ENCODE measurements at places on chromosomes 12 and 14. TPM values are rescaled to one million over a fixed set of nuclear protein-coding genes. Genes with fewer than 3 reads are reported as not detected.

The KLRC2 gene
- not detected for polyA plus RNA-seq

The NOVA1 gene
- not detected for polyA plus RNA-seq

The TMEM63C gene
- 1.5 TPM for polyA plus RNA-seq

The B4GALNT3 gene
- 8.4 TPM for polyA plus RNA-seq

The PDE3A gene
- polyA plus RNA-seq, result not detected

DNA sequence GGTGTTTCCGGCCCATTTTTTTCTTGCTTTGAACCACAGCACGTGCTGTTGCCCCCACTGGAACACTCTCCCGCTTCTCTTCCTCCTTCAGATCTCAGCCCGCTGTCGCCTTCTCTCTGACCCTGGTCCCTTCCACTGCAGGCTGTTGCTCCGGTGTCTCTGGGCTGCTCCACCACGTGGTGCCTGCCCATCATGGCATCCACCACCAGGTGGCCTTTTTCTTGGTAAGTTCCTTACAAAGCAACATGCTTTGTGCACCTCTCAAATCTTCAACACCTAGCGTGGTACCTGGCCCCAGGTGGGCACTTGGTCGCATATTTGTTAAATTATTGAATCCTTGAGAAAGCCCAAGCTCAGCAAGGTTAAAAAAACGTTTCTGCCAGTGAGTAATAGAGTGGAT is 19.1 kb downstream of the TUNAR start:
- no peak for DNase-seq
- no peaks in the 10 kb centered on the region for H3K4me1 ChIP-seq
- no peaks in the 10 kb centered on the region for H3K36me3 ChIP-seq

DNA sequence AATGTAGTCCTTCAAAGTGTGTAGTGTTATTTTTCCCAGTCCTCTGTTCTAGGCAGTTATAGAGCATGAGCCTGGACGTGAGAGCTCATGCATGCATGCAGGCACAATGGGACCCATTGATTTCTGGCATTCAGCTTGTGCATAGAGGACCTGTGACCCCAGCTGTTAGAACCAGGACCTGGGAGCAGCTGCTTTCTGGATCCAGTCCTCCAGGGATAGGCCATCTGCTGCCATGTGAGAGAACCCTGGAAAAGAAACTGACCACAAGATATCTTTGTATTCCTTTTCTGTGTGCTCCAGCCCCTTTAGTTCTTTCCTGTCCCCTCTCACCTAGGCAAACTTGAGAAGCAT is 76.9 kb downstream of the SUSD6 start:
- peaks cover 32% of the 10 kb centered on the region for H3K4me1 ChIP-seq
- H3K36me3 ChIP-seq, result peaks cover 6% of the 10 kb centered on the region
- no peak for DNase-seq
- no peak overlapping the region for H3K4me3 ChIP-seq

- H3K4me1 ChIP-seq, result no peaks in the 10 kb centered on the region
- H3K27ac ChIP-seq, result no peak overlapping the region
- DNase-seq, result no peak
- peaks cover 2% of the 10 kb centered on the region for H3K36me3 ChIP-seq
Observed at GRCh38 chr14:70995671-70996070, 88.4 kb downstream of the PCNX1 start.

GRCh38 chr12:104493496-104493895 is 36.7 kb downstream of the CHST11 start:
- DNase-seq, result no peak
- H3K36me3 ChIP-seq, result no peaks in the 10 kb centered on the region
- H3K4me1 ChIP-seq, result no peaks in the 10 kb centered on the region
- no peaks in the 10 kb centered on the region for H3K27me3 ChIP-seq
- no peak overlapping the region for H3K4me3 ChIP-seq

GRCh38 chr14:67265131-67265530 is 23.9 kb downstream of the PALS1 start:
- H3K27ac ChIP-seq, result no peak overlapping the region
- H3K27me3 ChIP-seq, result no peaks in the 10 kb centered on the region
- H3K4me1 ChIP-seq, result peaks cover 13% of the 10 kb centered on the region

GRCh38 chr12:23133471-23133870 is 508.5 kb downstream of the ETNK1 start:
- no peak overlapping the region for H3K27ac ChIP-seq
- no peaks in the 10 kb centered on the region for H3K36me3 ChIP-seq
- no peaks in the 10 kb centered on the region for H3K27me3 ChIP-seq
- H3K4me3 ChIP-seq, result no peak overlapping the region

DNA sequence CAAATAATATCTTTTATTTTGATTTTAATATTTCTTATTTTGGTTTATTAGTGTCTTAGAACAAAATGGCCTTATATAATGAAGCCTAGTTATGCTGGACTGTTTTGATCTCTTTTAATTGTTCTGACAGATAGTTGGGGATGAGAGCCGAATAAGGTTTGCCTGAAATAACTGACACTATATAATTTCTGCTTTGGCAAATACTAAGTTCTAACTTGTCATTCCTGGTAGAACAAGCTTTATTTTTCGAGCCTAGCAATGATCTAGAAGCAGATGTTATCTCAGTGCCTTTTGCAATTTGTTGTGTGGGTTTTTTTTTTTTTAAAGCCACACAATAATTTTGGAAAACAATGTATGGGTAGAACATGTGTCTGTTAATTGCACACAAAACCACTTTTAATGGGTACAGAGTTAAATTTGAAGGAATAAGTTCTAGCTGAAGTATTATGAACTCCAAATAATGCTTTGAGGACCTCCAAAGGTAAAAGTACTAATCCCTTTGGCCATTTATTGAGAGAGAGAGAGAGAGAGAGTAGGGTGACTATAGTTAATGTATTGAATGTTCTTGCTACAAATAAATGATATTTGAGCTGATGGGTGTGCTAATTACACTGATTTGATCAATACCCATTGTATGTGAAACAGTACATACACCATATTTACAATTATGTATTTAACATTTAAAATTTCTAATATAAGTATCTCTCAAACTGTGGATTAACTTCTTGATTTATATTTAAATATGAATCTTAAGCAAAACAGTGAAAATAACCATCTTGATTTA is 35.0 kb downstream of the MDM2 start:
- H3K4me3 ChIP-seq, result no peak overlapping the region
- H3K36me3 ChIP-seq, result peaks cover 25% of the 10 kb centered on the region
- no peaks in the 10 kb centered on the region for H3K4me1 ChIP-seq
- no peak overlapping the region for H3K27ac ChIP-seq

- no peaks in the 10 kb centered on the region for H3K4me1 ChIP-seq
- H3K36me3 ChIP-seq, result no peaks in the 10 kb centered on the region
- H3K4me3 ChIP-seq, result no peak overlapping the region
- H3K27ac ChIP-seq, result no peak overlapping the region
- peaks cover 5% of the 10 kb centered on the region for H3K27me3 ChIP-seq
- DNase-seq, result no peak
Observed at GRCh38 chr12:48991247-48992050, 7.7 kb downstream of the DDN start.

DNA sequence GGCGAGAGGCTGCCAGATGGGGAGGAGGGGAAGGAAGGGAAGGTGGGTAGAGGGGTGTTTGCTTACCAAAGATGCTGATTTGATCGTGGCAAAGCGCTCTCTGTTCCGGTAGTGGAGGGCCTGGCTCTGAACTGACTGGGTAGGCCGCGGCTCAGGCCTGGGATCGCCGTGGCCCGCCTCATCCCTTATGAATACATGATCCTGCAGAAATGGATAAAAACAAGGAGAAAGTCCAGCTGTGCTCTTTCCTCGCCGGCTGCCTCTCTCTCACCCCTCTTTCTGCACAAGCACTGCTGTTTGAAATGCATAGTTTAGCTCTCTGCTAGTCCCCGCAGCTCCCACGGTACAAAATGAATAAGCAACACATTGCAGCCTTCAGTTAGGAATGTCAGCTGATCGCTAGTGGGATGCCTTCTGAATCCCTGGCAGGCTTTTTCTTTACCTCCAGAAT is 53.8 kb downstream of the PEBP1 start:
- H3K4me3 ChIP-seq, result peak overlapping the region; percentile 5
- no peak for DNase-seq
- H3K27ac ChIP-seq, result peak overlapping the region; percentile 0
- peaks cover 37% of the 10 kb centered on the region for H3K4me1 ChIP-seq
- no peaks in the 10 kb centered on the region for H3K27me3 ChIP-seq

- DNase-seq, result peak; percentile 76
- H3K27ac ChIP-seq, result peak overlapping the region; percentile 99
- H3K36me3 ChIP-seq, result peaks cover 26% of the 10 kb centered on the region
- H3K4me3 ChIP-seq, result peak overlapping the region; percentile 56
Observed at GRCh38 chr14:74571901-74572725, 39.9 kb downstream of the LTBP2 start.

- DNase-seq, result no peak
- H3K4me3 ChIP-seq, result no peak overlapping the region
- H3K27me3 ChIP-seq, result peaks cover 19% of the 10 kb centered on the region
- no peaks in the 10 kb centered on the region for H3K4me1 ChIP-seq
Observed at GRCh38 chr12:1927751-1928351, 9.4 kb upstream of the CACNA2D4 start.

- no peak overlapping the region for H3K4me3 ChIP-seq
- H3K36me3 ChIP-seq, result peaks cover 9% of the 10 kb centered on the region
- no peaks in the 10 kb centered on the region for H3K27me3 ChIP-seq
- DNase-seq, result no peak
- H3K27ac ChIP-seq, result peak overlapping the region; percentile 45
- H3K4me1 ChIP-seq, result peaks cover 31% of the 10 kb centered on the region
Observed at GRCh38 chr12:109863847-109864712, 16.3 kb downstream of the GLTP start.

DNA sequence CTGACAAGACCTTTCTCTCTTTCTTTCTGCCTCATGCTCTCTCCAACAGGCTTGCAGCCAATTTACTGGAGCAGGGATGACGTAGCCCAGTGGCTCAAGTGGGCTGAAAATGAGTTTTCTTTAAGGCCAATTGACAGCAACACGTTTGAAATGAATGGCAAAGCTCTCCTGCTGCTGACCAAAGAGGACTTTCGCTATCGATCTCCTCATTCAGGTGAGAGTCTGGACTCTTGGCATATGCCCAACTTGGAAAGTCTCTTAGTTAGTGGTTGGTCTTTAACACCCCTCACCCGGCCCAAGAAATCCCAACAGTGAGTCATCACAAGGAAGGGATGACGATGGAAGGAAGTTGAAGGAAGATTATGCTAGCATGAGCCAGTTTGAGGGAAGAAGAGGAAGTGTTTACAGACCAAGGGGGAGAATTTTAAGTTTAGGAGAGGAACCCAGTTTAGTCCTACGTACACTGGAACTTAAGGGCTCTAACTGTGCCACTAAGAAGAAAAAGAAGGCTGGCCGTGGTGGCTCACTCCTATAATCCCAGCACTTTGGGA is 189.7 kb downstream of the ETV6 start:
- H3K36me3 ChIP-seq, result peaks cover 1% of the 10 kb centered on the region
- H3K4me3 ChIP-seq, result no peak overlapping the region
- H3K27ac ChIP-seq, result no peak overlapping the region
- H3K4me1 ChIP-seq, result peaks cover 3% of the 10 kb centered on the region

- H3K4me1 ChIP-seq, result no peaks in the 10 kb centered on the region
- H3K27me3 ChIP-seq, result no peaks in the 10 kb centered on the region
- H3K4me3 ChIP-seq, result no peak overlapping the region
Observed at GRCh38 chr12:108181095-108181454, 52.0 kb downstream of the WSCD2 start.

DNA sequence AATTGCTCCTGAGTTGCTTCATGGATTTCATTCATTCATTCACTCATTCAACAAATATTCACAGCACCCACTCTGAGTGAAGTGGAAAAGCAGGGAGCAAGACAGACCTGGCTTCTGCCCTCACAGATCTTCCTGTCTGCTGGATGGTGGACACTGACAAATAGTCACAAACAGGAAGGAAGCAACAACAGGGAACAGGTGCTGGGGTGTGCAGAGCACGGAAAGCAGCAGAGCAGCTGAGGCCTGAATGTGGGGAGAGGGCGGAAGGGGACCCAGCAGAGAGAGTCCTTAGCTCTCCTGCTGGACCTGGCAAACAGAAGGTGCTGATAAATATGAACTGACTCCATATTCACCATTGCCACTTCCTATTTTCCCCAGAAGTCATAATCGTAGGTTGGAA is 54.4 kb downstream of the SETD3 start:
- H3K4me3 ChIP-seq, result no peak overlapping the region
- H3K27ac ChIP-seq, result no peak overlapping the region
- no peaks in the 10 kb centered on the region for H3K27me3 ChIP-seq
- H3K4me1 ChIP-seq, result peaks cover 12% of the 10 kb centered on the region
- peaks cover 5% of the 10 kb centered on the region for H3K36me3 ChIP-seq

DNA sequence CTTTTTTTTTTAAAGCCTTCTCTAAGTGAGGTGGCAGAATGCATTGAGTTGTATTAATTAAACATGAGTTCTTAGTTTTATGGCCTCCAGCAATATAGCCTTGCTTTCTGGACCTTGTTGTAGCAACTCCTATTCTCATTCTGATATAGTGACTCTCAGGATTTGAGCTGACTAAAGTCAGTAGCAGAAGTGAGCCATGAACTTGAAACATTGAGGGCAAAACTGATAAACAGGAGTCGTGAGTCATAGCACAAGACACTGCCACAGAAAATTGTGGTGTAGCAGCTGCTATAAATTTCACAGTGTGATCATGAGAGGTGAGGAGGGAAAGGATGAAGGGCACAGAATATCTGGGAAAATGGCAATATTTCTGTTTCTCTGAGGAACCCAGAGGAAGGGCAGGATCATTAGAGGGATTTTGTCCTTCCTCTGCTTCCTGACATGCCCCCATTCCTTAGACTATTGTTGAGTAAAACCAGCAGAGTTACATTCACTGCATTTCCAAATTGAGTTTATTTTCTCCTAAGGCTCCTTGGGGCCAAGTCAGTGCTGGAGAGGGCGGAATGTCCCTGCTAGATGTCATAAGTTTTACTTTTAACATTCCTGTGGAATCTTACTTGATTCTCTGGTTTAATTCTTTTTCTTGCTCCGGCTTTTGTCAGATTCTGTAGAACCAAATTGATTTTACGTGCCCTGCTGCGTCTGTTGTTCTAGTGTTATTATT is 7.5 kb downstream of the KLRG1 start:
- H3K27ac ChIP-seq, result no peak overlapping the region
- H3K4me3 ChIP-seq, result no peak overlapping the region
- no peaks in the 10 kb centered on the region for H3K4me1 ChIP-seq
- no peaks in the 10 kb centered on the region for H3K27me3 ChIP-seq
- no peak for DNase-seq
- no peaks in the 10 kb centered on the region for H3K36me3 ChIP-seq

GRCh38 chr12:98645572-98646067 is 530 bp downstream of the APAF1 start:
- no peaks in the 10 kb centered on the region for H3K27me3 ChIP-seq
- H3K36me3 ChIP-seq, result no peaks in the 10 kb centered on the region
- peak overlapping the region; percentile 90 for H3K27ac ChIP-seq

- no peak overlapping the region for H3K4me3 ChIP-seq
- no peaks in the 10 kb centered on the region for H3K27me3 ChIP-seq
- H3K4me1 ChIP-seq, result no peaks in the 10 kb centered on the region
- DNase-seq, result no peak
- peaks cover 1% of the 10 kb centered on the region for H3K36me3 ChIP-seq
Observed at GRCh38 chr12:57066245-57066644, 12.3 kb downstream of the NEMP1 start.

- no peak overlapping the region for H3K27ac ChIP-seq
- no peak for DNase-seq
- H3K4me1 ChIP-seq, result peaks cover 8% of the 10 kb centered on the region
Observed at GRCh38 chr14:50615552-50615951, 52.6 kb downstream of the SAV1 start.

- no peak overlapping the region for H3K4me3 ChIP-seq
- DNase-seq, result no peak
- no peaks in the 10 kb centered on the region for H3K36me3 ChIP-seq
- H3K27ac ChIP-seq, result no peak overlapping the region
- peaks cover 17% of the 10 kb centered on the region for H3K27me3 ChIP-seq
Observed at GRCh38 chr12:10497602-10498001, 8.1 kb upstream of the EIF2S3B start.
